Effector memory CD8-positive, alpha-beta T cell (primary cell): ENCODE measurements at places on chromosomes 5 and 9.

DNA sequence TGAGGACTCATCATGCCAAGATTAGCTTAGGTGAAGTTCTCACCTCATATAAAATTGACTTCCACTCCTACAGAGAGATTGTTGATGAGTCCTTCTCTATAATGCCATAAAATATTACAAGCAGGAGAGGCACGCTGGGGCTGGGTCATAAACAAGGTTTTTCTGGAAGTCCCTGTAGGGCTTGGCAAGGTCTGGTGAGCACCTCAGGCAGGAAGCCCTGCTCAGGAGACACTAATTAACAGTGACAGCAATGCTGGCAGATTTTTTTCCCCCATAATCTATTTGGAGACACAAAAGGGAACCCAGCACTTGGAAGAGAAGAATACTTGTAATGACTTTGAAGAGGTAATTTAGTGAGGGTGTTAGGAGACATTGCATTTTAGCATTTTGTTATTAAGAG is 118.7 kb downstream of the DIRAS2 start:
- no peak for DNase-seq

GRCh38 chr9:86764221-86764624 is 183.1 kb downstream of the GAS1 start:
- no peak for DNase-seq

DNA sequence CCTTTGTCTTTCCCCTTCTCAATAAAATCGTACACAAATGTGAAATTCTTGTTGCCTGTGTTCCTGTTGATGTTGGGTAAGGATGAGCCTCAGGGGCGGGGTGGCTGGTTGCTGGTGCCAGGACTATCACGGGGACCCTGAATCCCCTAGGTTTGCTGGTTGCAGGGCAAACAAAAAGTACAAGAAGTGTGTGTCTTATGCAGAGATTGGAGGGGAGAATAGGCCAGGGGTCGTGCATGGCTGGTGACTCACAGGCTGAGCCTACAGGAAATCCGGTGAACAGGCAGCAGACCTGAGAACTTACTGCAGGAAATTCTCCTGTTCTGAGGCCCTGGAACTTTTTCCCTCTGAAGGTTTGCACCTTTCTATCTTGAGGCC is 5.5 kb downstream of the ANXA2R start:
- no peak for DNase-seq

- no peak for DNase-seq
Observed at GRCh38 chr5:141485321-141486055, 658 bp downstream of the PCDHGC4 start.

GRCh38 chr9:135014311-135015010 is 73.0 kb upstream of the OLFM1 start:
- no peak for DNase-seq

DNA sequence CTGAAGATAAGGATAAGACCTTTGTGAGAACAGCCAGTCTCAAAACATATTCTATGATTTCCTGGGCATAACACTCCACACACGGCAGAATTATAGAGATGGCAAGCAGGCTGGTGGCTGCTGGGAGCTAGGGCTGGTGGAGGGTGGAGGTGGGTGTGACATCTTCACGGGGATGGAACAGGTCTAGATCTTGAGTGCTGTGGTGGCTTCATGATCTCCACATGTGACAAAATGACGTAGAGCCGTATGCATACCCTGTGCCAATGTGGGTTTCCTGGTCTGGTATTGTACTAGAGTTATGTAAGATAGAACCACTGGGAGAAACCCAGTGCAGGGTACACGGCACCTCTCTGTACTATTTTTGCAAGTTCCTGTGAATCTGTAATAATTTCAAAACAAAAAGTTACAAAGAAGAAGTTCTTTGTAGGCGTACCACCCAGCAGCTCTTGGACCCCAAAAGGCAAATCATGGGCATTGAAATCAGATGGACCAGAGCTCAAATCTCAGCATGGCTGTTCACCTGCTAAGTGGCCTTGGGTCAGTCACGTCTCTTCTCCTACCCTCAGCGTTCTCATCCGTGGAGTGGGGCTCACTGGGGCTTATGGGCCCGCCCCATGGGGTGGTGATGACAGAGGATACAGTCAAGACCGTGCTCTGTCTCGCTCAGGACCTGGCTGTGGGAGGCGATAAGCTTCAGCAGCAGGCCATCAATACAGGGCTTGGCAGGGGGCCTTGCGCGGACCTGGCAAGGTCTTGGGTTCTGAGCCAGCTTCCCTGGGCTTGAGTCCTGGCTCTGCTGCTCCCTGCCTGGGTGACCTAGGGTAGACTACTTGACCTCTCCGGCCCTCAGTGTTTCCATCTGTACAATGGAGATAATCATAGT is 74.7 kb upstream of the UNC5A start:
- DNase-seq, result no peak

DNA sequence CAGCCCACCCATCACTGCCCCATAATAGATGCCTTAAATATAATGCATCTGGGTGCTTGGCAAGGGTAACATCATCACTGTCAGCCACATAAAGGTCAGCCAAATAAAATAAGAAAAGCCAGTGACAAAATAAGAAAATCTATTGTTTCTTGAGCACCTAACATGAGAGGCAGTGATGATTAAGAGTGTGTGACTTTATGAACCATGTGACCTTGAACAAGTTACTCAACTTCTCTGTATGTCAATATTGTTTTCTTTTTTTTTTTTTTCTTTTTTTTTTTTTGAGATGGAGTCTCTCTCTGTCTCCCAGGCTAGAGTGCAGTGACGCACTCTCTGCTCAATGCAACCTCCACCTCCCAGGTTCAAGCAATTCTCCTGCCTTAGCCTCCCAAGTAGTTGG is 98.7 kb downstream of the CDK5RAP2 start:
- no peak for DNase-seq

- no peak for DNase-seq
Observed at GRCh38 chr5:170854566-170854965, 7.3 kb upstream of the RANBP17 start.

- DNase-seq, result no peak
Observed at GRCh38 chr5:179129607-179130071, 69.5 kb downstream of the ZNF354C start.

GRCh38 chr9:73916016-73916673 is 581.0 kb upstream of the RORB start:
- DNase-seq, result no peak

GRCh38 chr9:76609285-76610010 is 150.5 kb downstream of the GCNT1 start:
- no peak for DNase-seq

DNA sequence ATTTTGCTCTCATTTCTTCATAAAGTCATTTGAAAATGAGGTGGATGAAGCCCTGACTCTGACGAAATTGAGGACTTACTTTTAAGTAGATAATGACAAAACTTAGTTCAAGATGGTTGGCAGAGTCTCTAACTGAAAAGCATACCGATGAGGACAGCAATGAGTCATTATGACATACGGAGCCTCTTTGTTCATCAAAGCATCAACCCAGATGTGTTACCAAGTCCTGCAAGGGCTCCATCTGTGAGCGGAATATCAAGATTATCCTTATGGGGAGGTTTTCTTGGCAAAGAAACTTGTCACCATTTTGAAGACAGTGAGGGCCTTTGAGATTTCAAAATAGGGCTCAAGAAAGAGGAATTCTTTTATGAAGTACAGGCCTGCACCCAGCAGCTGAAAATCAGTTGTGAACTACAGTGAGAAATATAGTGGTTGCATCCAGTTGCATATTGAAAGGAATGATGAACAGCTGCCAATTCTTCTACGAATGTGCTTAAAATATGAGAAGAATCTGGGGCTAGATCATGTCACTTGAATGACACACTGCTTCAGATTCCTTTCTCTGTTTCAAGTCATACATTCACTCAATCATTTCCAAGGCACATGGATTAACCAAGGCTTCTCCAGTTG is 86.6 kb upstream of the SLC24A2 start:
- DNase-seq, result no peak

- no peak for DNase-seq
Observed at GRCh38 chr9:80873861-80874260, 815.5 kb downstream of the TLE1 start.

GRCh38 chr9:21465859-21466518 is 16.1 kb downstream of the IFNE start:
- peak; percentile 9 for DNase-seq

DNA sequence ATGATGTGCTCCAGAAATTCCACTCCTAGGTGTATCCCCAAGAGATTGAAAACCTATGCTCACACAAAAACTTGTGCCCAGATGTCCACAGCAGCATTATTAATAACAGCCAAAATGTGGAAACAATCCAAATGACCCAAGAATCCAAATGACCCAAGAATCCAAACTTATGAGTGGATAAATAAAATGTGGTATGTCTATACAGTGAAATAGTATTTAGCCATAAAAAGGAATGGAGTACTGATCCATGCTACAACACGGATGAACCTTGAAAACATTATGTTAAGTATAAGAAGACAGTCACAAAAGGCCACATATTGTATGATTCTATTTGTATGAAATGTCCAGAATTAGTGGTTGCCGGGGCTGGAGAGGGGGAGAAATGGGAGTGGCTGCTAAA is 80.3 kb downstream of the PSD2 start:
- no peak for DNase-seq

GRCh38 chr5:112087222-112087621 is 330.2 kb upstream of the NREP start:
- no peak for DNase-seq

- peak; percentile 54 for DNase-seq
Observed at GRCh38 chr9:105405514-105406131, 42.2 kb upstream of the FSD1L start.

GRCh38 chr9:105064248-105065097 is 136.5 kb upstream of the ABCA1 start:
- DNase-seq, result no peak

DNA sequence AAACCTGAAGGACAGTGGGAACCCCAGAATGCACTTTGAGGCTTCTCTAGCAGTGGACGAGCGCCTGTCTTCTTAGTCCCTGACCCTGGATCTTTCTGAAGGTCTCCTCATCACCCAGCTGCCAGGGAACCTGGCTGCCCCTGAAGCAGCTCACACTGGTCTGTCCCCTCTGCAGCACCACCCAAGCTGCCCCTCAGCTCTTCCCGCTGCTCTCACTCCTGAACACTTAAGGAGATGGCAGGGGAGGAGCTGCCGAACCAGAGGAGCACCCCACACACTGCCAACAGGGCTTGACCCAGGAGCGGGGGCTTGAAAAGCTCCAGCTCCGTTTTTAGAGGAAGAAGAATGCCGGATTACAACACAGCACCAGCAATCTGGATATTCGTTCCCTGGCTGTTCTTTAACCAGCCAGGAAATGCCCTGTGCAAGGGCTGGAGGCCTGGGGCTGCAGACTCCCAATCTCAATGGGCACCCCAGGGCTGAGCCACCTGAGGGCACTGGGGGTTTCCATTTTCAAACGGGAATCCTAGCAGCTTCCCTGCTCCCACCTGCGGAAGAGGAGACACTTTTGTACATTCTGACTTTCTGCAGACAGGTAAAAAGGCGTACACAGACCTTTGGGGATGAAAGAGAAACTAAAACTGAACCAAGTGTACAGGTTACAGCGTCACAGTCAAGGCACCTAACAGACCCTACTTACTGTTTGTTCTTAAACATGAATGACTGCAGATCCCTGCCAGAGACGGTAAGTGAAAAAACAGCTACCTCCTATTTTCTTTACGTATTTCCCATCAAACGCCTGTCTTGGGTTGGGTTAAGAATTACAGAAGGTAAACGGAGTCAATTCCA is 36.3 kb downstream of the GOLM1 start:
- DNase-seq, result no peak

- no peak for DNase-seq
Observed at GRCh38 chr5:2876183-2876582, 124.7 kb upstream of the IRX2 start.

DNA sequence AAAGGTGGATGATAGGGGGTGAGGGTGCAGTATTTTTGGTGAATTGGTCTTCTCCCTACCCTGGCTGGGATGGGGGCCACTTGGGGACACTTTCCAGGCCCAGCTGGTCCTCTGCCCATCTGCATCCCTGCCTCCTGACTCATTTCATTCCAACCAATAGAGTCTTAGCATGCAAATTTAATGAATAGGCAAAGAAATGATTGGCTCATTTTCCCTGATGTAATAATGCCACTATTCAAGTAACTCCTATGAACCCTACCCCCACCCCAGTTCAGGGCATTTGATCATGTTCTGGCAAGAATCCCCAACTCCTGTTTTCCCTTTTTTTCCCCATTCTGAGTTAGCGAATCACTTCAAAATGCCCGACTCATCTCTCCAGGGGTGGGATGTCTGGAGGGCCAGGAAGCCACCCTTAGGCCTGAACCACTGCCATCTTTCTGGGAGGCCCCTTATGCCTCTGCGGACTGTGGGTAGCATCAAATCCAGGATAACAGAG is 56.7 kb downstream of the PCDH1 start:
- no peak for DNase-seq

DNA sequence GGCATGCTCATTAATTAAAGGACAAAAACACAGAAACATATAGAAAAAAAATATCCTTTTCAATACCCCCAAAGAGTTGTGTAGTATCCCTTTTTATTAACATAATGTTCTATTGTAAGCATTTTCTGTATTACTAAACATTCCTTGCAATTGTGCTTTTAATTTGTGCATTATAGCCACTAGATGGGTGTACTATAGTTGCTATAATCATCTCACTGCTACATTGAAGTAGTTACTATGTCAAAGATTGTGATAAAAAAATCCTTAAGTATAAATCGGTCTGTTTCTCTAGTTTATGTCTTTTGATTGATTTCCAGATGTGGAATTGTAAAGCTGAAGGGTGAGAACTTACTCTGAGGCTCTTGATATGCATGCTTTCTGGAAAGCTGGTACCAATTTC is 21.4 kb downstream of the FREM1 start:
- no peak for DNase-seq

GRCh38 chr5:102747386-102748166 is 7.5 kb upstream of the PAM start:
- no peak for DNase-seq

DNA sequence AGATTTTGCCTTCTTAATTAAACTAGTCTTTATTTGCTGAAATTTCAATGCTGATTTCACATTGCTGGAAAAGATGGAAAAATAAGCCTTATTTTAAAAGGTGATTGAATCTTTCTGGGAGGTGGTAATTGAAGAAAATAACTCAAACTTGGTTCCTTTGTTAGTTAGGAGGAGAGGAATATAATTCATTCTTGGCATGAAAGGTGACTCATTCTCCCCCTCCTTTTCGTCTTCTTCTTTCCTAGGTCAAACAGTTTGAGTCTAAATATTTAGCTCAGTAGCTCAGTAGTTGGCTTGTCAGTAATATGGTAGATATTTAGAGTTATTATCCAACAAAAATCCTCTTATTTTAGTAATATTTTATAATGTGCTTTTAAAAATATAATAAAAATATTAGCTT is 353.9 kb upstream of the MEF2C start:
- DNase-seq, result no peak

GRCh38 chr5:145750199-145750598 is 84.9 kb downstream of the PRELID2 start:
- no peak for DNase-seq
